Left ventricle myocardium superior (tissue), 1 donor: ENCODE measurements at places on chromosomes 12 and 14. TPM values are rescaled to one million over a fixed set of nuclear protein-coding genes. Genes with fewer than 3 reads are reported as not detected.

IFI27 gene
- total RNA-seq = 151 TPM

RND1 gene
- total RNA-seq = 0.27 TPM

SLC2A14 gene
- not detected for total RNA-seq

PCED1B gene
- 1.1 TPM for total RNA-seq

P2RX2 gene
- not detected for total RNA-seq

TEX22 gene
- 1.6 TPM for total RNA-seq

KCNMB4 gene
- total RNA-seq = 1.9 TPM

DNA sequence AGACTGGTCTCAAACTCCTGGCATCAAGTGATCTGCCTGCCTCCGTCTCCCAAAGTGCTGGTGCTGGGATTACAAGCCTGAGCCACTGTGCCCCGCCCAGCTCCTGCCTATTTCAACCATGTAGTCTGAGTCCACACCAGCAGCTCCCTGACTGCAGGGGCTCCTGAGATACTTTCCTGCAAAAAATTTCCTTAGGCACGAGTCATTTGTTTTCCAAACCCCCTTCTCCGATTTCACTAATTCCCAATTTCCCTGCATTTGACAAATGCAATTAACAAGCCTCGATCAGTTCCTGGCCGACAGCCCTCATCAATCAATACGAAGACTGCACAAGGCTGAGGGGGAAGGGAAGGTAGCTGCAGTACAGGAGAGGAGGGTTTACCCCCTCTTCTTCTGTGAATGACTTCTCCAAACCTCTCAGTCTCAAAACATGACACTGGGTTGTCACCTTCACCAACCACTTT lies 10.1 kb downstream of the PSMB5 start:
- DNase-seq = no peak

DNA sequence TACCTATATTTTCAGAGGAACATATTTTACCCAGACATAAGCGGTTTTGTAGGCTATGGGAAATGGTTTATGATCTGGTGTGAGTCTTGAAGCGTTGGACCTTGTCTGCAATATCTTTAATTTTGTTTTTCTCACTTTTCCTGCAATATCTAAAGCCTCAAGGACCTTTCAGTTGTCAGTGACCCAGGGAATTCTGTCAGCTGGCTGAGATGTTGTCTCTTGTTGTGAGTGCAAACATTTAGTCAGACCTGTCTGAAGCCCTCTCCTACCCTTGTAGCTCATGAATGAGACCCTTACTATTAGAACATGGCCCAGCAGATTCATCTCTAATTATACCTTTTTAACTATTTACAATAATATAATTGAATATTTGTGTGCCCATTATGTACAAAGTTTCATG lies 53.6 kb downstream of the SPATA7 start:
- no peak for DNase-seq

DNA sequence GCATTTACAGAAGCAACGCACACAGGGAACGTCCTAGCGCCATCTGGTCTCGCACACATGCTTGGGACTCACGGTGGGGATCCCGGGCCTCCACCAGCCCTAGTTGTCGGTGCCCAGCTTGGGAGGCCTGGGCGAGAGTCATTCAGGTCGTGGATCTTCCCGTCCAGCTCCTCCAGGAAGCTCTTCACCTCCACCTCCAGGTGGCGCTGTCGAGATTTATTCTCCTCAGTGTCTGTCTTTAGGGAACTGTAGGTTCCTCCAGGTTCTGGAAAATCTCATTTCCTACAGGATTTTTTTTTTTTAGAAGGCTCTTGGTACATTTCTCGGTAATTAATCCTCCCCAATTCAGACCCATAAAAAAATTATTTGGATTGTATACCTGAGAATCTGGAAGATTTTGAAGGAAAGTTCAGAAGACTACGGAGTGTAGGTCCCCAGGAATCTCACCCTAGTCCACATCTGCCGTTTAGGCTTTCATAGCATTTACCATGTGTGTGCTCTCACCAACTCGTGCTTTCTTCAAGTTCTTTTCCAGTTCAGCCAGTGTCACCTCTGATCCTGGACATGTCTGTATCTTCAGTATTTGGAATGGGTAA lies 910.0 kb downstream of the TMEM121 start:
- DNase-seq = peak; percentile 39

GRCh38 chr12:131249246-131250027 lies 295.7 kb downstream of the ADGRD1 start:
- DNase-seq = no peak

- no peak for DNase-seq
These were observed 9.9 kb downstream of the SOCS2 start for GRCh38 chr12:93582351-93582750.

- DNase-seq = no peak
These were observed 264.7 kb downstream of the RAD51B start for GRCh38 chr14:68084256-68084655.

- no peak for DNase-seq
These were observed 59.5 kb downstream of the ARID2 start for GRCh38 chr12:45789025-45789424.

DNA sequence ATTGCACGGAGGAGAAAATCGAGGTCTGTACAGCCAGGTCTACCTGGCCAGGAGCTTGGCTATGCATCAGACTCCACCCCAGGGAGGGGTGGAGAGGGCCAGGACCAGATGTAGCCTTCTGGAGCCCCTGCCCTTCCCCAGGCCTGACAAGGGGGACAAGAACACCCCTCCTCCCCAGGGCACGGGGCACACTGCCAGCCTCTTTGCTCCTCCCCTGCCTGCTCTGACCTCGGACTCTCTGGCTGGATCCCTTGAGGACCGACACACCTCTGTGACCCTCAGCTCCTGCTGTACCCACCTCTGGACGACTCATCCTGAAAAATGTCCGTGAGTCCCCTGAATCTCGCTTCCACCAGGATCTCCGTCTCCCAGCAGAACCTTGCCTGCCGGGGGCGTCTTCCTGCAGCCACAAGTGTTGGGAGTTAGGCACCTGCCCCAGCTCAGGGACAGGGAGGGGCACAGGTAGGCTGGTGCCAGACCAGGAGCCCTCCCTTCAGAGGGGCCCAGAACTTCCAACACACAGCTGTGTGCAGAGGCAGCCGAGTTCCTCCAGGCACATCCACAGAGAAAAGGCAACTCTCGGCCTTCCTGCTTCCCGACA lies 21.8 kb downstream of the AHNAK2 start:
- DNase-seq = peak; percentile 16

DNA sequence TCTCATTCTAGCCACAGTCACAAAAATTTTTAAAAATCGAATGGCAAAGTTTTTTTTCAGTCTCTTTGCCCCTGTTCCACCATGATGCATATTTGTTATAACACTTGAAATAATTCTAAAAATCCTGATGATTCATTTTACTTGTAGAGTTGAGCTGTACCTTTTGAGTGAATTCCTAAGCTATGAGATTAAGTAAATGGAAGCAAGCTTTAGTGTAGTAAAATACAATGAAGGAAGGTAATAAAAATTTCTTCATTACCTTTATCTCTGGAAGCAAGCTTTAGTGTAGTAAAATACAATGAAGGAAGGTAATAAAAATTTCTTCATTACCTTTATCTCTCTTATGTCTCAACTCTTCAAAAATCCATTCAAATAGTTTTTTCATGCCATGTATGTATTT lies 46.1 kb downstream of the TMTC3 start:
- no peak for DNase-seq

DNA sequence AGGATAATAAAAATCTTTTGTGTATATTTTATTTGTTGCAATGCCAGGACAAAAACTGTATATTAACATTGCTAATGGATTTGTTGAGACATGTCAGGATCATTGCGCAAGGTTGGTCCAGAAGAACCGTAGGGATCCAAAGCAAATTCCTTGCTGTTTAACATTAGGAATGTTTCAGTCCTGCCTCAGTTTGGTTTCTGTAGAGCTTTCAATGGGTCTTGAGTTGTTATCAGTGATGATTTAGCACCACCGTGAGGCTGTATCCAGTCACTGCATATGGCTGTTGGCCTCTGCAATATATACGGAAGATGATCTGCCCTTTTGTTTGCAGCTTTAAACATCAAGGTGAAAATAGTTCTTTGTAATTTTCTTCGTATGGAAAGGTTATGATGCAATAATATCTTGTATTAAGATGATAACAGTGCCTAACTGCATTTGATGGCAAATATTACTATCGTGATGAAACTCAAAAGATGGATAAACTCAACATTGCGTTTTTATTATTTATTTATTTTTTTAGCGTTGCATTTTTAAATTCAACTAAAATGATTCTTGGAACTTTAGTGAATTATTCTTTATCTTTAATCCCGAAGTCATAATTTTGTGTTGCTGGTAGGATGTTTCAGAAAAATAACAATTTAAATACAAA lies 231.2 kb downstream of the AKAP6 start:
- no peak for DNase-seq

DNA sequence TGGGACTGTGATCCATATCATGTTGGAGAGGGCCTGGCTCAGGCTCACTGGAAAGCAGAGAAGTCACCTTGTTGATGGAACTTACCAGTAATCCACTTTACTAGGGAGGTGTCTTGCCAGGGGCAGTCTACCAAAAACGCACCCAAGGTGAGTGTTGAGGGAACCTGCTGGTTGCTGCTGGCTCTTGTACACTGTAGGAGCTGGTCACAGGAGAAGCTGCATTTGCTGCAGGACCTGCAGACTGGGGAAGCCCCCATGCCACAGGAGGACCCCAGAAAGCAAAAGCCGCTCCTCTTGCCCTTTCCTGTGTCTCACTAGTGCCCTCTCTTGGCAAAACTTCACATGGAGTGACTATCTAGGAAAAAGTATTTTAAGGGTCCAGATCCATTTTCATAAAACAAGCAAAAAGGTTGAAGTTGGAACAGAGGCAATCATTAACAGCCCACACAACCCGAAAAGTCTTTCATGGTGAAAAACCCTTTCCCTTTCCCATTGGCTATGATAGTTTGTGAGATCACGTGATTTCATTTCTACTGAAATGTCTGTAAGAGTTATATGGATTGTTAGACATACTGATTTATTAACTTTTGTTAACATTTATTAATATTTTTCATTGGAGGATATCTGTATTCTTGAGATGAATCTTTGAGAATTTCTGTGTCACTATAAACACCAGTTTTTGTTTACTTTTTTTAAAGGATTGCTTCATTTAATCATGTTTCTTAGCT lies 59.2 kb downstream of the RASSF8 start:
- DNase-seq = peak; percentile 28

- DNase-seq = no peak
These were observed 3.9 kb downstream of the MYRFL start for GRCh38 chr12:69828897-69829296.

DNA sequence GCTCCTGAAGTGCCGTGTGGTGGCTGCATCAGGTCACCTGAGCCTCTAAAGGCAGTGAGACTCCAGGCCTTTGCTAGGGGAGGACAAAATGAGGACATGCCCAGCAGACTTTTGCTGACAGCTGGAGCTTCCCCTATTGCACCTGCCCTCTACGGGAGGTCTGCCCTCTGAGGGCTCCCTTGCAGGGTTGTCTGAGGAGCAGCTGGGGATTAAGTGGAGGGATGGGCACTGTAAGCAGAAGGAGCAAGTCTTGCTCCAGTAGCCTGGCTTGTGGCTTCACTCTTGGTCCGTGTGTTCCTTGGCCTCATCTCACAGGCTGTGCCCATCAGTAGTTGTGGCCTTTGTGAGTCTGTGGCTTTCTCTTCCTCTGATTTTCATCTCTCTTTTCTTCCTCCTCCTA lies 66.9 kb upstream of the NRXN3 start:
- no peak for DNase-seq

- DNase-seq = no peak
These were observed 53.4 kb upstream of the PTHLH start for GRCh38 chr12:28025821-28026505.

DNA sequence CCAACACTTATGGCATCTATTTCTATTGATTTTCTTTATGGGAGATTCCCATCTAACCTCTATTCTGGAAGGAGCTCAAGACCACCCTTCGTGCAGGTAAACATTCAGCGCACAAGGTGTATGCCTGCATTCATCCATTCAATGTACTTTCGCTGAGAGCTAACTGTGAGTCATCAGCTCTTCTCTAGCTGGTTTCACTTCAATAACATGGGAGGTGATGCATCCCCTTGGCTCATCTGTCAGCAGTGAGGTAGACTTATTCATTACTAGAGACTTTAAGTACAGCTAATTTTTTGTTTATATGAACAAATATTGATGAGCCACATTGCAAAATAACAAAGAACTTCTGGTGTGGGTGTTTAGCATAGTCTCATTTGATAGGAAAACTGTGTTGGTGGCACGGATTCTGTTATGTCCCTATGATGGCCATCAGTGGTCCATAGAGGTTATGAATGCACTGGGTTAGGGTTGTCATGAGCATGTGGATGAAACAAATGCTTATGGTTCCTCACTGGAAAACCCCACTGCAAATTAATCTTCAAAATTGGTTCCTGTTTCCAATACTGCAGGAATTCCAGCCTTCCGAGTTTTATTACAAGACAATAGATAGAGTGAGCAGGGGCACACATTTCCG lies 1151.0 kb downstream of the BCL11B start:
- no peak for DNase-seq

GRCh38 chr12:126219139-126219538 lies 1153.9 kb downstream of the AACS start:
- DNase-seq = no peak

GRCh38 chr14:99241325-99242010 lies 30.5 kb downstream of the BCL11B start:
- no peak for DNase-seq

DNA sequence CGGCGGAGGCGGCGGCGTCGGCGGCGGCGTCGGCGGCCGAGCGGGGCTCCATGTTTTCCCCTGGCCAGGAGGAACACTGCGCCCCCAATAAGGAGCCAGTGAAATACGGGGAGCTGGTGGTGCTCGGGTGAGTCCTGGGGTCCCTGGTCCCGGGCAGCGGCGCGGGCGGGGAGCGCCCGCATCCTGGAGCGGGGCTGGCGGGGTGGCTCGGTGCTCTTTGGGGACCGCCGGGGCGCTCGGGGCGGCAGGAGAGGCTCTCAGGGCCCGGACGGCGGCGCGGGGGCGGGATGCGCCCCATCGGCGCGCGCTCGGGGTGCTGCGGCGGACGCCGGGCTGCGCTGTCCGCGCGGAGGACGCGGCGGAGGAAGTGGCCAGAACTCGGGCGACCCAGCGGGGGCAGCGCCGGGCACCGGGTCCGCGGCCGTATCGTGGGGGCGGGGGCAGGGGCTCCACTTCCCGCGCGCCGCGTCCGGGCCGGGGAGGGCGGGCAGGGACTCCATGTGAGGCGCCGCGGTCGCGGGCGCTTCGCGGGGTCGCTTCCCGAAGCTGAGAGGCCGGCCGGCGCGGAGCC lies 485 bp downstream of the PELI2 start:
- DNase-seq = peak; percentile 69

DNA sequence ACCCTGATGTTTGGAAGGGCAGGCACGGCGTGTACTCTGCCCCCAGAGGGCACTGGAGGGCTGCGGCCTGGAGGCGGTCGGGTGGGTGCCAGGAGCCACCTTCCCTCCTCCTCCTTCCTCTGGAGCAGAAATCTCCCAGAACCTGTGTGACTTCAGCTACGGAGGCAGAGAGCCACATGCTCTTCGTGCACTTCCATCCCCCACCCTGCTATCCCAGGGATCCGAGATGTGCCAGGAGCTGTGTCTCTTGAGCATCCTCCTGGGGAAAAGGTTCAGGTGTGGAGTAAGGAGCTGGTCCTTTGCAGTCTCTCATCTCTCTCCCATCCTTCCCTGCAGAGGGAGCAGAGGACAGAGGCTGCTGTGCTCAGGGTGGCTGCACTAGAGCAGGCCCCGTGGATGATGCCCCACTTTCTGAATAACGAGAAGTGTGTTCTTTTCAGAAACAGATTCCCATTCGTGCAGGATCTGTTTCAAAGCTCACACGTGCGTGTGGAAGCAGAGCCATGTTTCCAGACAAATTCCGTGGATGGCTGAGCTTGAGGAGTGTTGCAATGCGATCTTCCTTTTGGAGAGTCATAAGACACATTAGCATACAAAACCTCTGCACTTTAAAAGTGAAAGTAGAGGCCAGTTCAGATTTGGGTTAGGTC lies 162.9 kb downstream of the ADGRD1 start:
- DNase-seq = no peak

GRCh38 chr12:112716099-112717093 lies 75.2 kb upstream of the RPH3A start:
- no peak for DNase-seq
